HFFc6 (cell line): ENCODE measurements at places on chromosomes 13 and 19.

GRCh38 chr13:38226496-38226895 lies 123.2 kb upstream of the UFM1 start:
- no peak for DNase-seq

- DNase-seq = no peak
Measured at GRCh38 chr13:33869005-33869404, 51.1 kb downstream of the RFC3 start.

GRCh38 chr19:48556163-48556562 lies 4.2 kb downstream of the SULT2B1 start:
- peak; percentile 57 for DNase-seq

- DNase-seq = no peak
Measured at GRCh38 chr19:55386493-55386971, 800 bp downstream of the RPL28 start.

- peak; percentile 21 for DNase-seq
Measured at GRCh38 chr13:43522788-43523187, 264.0 kb downstream of the ENOX1 start.

DNA sequence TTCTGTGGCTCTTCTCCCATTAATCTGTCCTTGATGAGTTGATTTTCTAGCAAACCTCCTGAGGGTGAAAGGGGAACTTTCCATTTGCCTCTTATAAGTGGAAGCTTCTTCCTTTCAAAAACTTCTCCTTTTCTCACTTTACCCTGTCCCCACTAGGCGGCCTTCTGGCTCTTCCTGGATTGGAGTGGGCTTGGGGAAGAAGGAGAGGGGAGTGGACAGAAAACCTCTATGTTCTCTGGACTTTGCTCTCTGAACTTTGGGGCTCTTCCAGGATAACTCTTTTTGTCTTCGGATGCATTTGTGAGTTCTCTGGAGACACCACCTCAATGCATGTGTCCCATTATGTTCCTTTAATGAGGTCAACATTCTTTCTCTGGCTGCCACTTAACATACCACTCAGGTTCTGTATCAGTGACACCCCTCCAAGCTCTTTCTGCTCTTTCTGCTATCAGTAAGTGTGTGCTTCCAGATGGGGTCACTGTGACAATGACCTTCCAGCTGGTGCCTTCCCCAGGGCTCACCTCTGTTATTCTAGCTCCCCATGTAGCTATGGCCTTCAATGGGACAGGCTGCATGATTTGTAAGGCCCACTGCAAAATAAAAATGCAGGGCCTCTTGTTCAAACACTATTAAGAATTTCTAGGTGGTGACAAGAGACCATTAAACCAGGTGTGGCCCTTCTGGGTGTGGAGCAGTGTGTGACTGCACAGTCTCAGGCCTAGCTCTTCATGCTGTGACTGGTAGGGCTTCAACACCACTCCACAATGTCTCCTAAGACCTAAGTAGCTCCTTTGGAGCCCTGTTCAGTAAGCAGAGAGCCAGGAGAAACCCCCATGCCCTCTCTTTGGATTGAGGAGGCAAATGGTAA lies 389.2 kb downstream of the EFNB2 start:
- DNase-seq = no peak

DNA sequence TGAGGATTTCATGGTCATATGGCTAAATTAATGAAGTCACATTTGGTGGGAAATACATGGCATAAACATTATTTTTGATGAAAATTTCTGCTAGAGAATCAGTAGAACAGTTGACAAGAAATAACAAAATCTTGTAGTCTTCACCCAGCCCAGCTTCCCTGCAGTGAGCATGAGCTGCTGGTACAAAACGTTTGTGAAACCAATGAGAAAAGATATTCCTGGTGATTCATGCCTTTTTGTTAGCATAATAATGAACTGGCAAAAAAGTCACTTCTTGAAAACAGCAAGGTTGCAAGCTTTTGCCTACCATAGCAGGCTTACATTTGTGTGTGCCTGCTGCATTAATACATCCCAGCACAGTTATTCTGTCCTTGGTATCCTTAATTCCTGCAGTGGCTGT lies 475.9 kb upstream of the HTR2A start:
- DNase-seq = no peak

GRCh38 chr19:56423985-56424353 lies 19.8 kb downstream of the ZNF583 start:
- DNase-seq = no peak

GRCh38 chr19:45876161-45876410 lies 9.9 kb downstream of the IRF2BP1 start:
- no peak for DNase-seq

GRCh38 chr19:50909240-50910070 lies 1.7 kb downstream of the KLK4 start:
- DNase-seq = no peak

DNA sequence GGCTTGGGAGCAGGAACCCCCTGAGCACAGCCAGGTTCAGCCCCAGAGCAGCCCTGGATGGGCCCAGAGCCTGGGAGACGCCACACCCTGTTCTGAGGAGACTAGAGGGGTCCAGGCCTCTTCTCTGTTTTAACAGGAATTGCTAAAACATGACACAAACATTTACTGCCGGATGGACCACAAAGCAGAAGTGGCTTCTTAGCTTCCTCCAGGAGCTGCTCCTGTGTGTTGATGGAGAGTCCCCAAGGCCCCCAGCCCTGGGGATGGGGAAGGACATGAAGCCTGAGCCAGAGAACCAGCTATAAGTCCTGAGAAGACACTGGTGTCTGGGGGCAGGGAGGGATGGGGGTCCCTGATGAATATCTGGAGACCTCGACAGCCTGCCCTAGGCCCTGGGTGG lies 14.6 kb downstream of the CEACAM3 start:
- no peak for DNase-seq
